Muscle of leg (tissue), 16 donors: ENCODE measurements at places on chromosomes 5 and 9. TPM values are rescaled to one million over a fixed set of nuclear protein-coding genes. Genes with fewer than 3 reads are reported as not detected.
A peak's percentile ranks its signal among the peaks of the same experiment; 100 is the strongest.

DNA sequence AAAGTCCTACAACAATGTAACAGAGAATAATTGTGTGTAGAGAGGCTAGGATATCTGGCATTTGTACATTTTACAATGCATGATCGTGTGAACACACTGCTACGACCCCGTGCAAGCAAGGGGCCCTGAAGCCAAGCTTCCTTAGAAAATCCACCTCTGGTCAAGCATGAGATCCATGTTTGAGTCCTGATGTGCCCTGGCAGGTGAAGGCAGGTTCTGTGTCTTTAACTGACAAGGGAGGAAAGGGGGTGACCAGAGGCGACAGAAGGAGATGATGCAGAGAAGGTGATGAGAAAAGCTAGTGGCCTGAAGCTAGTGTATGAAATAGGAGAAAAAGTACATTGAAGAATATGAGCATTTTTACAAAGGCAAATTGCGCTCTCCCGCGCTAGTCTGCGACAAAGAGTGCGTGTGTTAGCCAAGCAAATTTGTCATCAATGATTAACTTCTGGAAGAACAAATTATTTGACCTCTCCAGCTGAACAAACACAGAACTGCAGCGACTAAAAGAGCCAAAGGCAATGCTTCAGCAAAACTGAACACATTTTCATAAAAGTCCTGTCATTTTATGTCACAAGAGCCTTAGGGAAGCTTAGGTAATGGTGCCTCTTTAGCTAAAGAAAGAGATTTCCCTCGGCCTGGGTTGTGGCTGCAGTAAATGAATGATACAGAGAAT, 101.7 kb upstream of the DAPK1 start:
- no peaks in the 10 kb centered on the region for H3K4me1 ChIP-seq
- DNase-seq = no peak
- H3K4me3 ChIP-seq = no peak overlapping the region
- H3K27ac ChIP-seq = no peak overlapping the region
- no peaks in the 10 kb centered on the region for H3K27me3 ChIP-seq

- H3K4me3 ChIP-seq = no peak overlapping the region
- H3K36me3 ChIP-seq = no peaks in the 10 kb centered on the region
- no peak for DNase-seq
Measured at GRCh38 chr5:37667430-37667829, 172.4 kb downstream of the GDNF start.

DNA sequence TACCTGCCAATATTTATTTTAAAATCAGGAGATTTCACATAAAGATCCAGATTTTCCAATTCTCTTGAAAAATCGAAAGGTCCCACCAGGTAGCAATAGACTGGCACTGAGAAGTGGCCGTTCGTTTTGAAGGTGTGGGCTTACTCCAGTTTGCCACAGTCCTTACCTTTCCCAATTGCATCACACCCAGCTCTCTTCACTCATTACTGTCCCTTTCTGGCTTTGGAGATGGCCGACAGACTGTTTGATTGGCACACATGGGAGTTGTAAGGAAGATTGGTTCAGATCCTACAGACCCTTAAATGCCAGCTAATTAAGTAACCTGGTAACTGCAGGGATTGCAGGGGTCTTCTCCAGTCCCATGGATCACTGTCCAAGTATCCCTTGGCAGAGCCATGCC, 68.7 kb upstream of the LARP1 start:
- no peak for DNase-seq
- no peaks in the 10 kb centered on the region for H3K36me3 ChIP-seq
- peaks cover 11% of the 10 kb centered on the region for H3K4me1 ChIP-seq
- no peak overlapping the region for H3K4me3 ChIP-seq
- peaks cover 8% of the 10 kb centered on the region for H3K27me3 ChIP-seq
- H3K27ac ChIP-seq = no peak overlapping the region

DNA sequence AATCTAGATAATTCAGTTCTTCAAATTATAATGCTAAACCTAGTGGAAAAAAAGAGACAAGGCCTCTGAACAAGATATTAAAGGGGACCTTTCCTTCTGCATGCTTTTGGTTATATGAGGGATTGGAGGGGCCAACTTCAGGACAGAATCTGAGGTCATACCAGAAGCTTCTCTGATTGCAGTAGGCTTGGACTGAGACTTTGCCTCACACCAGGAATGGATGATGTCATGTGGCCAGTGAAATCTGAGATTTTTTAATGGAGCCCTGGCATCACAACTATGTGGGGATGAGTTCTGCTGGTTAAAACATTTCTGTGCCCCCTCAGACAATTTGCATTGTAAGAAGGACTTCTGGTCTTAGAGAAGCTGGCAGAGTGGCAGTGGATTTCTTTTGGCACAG, 88.6 kb downstream of the ANGPTL2 start:
- H3K27me3 ChIP-seq = no peaks in the 10 kb centered on the region

GRCh38 chr9:129958796-129959195, 84.2 kb downstream of the FNBP1 start:
- peaks cover 5% of the 10 kb centered on the region for H3K36me3 ChIP-seq
- H3K27me3 ChIP-seq = no peaks in the 10 kb centered on the region
- no peak overlapping the region for H3K27ac ChIP-seq
- no peak overlapping the region for H3K4me3 ChIP-seq

GRCh38 chr5:24642022-24642421, 2.8 kb downstream of the CDH10 start:
- no peaks in the 10 kb centered on the region for H3K27me3 ChIP-seq
- peak; percentile 56 for DNase-seq
- no peaks in the 10 kb centered on the region for H3K4me1 ChIP-seq
- H3K4me3 ChIP-seq = no peak overlapping the region
- no peak overlapping the region for H3K27ac ChIP-seq

GRCh38 chr5:125113328-125113727, 366.9 kb upstream of the ZNF608 start:
- no peaks in the 10 kb centered on the region for H3K27me3 ChIP-seq
- no peak for DNase-seq
- H3K4me3 ChIP-seq = no peak overlapping the region

- peak; percentile 32 for DNase-seq
- H3K4me1 ChIP-seq = peaks cover 2% of the 10 kb centered on the region
- H3K27me3 ChIP-seq = no peaks in the 10 kb centered on the region
- H3K4me3 ChIP-seq = no peak overlapping the region
Measured at GRCh38 chr5:120435129-120435528, 29.0 kb upstream of the PRR16 start.

Gene HSDL2
- total RNA-seq = 61.4 TPM

Gene TERT
- total RNA-seq = not detected

Gene C5orf52
- not detected for total RNA-seq

Gene ICE1
- 26.5 TPM for total RNA-seq

Gene BRD9
- 29.7 TPM for total RNA-seq

Gene TLR4
- 13.3 TPM for total RNA-seq
